ENCODE measurements at places on chromosomes 1 and 21.

- peak; percentile 71 for DNase-seq
Measured at GRCh38 chr1:44636688-44637598, 37.3 kb downstream of the TMEM53 start.

GRCh38 chr1:91054780-91055481 is 33.1 kb upstream of the ZNF644 start:
- no peak for DNase-seq

DNA sequence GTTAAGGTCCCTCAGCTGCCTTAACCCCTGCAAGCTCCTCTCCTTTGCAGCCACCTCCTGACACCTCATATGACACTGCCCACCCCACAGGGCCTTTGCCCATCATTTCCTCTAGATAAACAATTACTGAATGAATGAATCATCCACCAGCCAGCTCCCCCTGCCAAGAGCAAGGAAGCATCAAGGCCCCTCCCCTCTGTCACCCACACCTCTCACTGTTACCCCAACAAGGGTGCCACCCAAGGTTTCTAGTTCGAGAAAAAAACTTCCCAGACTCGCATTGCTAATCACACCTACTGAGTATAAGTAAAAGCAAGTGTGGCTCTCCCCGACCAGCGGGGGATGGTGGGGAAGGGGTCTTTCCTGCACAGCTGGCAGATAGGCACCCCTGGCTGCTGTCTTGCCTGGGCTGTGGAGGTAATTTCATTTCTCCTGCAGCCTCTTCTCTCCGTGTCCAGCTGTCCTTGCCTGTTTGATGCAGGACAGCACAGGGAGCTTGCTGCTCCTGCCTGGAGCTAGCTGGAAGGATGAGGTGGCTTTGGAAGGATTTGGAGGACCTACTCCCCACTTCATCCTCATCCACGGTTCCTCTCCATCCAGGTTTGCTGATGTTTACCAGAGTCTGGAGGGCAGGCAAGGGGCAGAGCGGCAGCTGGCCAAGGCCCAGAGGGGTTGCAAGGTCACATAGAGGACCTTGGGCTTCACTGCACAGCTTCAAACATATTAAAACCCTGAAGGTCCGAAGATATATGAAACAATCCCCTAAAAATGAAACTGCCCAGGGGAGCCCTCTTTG is 33.1 kb upstream of the LBR start:
- no peak for DNase-seq

DNA sequence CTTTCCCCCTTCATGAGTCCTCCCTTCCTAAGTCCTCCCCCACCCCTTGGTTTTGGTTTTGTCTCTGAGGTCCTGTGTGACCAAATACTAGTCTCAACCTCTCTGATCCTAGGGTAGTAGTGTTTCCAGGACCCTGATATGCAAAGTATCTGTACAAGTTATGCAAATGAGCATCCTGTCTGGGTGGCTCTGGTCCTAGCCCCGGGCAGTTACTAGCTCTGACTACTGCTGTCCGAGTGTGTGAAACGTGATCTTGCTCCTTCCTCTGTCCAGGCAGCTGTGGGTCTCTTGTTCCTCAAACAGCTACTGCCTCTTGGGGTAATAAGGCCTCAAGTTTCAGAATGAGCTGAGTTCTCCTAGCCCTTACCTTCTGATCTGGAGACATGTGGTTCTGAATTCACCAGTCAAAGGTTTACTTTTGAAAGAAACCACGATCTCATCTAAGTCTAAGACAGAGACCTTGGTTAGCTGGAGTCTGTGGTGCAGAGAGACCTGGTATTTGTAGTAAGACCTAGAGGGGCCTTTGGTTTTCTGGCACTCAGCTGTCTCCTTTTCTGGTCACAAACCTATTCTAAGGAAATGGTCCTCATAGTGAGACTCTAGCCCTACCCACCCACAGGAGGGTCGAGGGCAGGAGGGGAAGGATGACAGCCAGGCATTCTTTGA is 31.0 kb upstream of the IL19 start:
- DNase-seq: no peak

DNA sequence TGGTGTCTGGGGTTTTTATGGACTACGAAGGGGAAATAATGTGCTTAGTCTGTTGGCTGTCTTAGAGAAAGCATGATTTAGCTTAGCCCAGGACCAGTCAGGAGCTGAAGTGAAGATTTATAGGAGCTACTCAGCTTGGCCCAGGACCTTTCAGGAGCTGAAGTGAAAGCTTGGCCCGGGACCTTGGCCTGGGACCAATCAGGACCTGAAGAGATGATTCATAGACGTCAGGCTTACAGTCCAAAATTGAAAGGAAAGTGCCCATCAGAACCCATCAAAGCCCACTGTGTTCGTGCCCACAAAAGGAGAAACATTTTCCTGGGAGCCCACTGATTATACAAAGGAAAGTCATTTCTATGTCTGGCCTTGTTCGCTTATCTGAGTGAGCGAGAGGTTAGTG is 35.6 kb downstream of the MSTO1 start:
- DNase-seq: no peak

GRCh38 chr1:187715483-187715882 is 886.7 kb downstream of the PLA2G4A start:
- no peak for DNase-seq

DNA sequence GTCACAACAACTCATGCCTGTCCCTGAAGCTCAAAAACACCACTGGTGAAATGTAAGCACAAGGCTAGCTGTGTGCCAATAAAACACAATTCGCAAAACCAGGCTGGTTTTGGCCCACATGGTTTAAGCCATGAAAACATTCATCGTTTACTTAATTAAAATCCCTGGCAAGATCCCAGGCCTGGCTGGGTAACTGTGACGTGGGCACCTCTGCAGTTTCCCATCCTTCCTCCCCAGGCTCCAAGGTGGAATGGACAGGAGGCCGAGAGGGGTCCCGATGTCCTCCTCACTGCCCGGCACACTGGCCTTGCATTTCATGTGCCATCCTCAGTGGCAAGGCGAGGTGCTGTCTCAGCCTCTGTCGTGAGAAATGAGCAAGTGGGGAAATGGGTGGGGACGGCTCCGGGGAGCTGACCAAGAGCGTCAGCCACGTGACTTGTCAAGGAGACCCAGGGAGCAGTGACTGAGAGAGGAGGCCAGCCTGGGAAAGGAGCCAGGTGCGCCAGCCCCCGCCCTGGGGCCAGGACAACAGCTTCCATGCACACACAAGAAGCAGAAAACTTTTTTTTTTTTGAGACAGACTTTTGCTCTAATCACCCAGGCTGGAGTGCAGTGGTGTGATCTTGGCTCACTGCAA is 153.1 kb upstream of the RAB4A start:
- no peak for DNase-seq

DNA sequence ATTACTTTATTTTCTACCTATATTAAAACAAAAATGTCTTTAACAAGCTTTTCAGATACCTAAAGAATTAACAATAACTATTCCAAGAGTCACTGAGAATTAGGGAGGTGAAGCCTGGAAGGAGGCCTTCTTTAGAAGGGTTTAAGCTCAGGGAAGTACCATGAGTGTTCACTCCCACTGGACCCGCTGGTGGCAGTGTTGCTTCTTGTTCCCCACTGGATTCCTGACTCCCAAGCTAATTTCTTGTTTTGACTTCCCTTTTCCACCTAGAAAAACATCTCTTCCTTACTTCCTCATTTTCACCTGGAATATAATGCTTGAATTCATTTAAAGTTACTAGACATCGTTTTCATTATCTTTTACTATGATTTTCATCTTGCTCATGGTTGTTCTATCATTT is 264.2 kb downstream of the HMCN1 start:
- no peak for DNase-seq

- DNase-seq: peak; percentile 79
Measured at GRCh38 chr1:205354259-205355074, 2.3 kb downstream of the KLHDC8A start.

- DNase-seq: no peak
Measured at GRCh38 chr21:41802684-41803083, 35.8 kb upstream of the RIPK4 start.

DNA sequence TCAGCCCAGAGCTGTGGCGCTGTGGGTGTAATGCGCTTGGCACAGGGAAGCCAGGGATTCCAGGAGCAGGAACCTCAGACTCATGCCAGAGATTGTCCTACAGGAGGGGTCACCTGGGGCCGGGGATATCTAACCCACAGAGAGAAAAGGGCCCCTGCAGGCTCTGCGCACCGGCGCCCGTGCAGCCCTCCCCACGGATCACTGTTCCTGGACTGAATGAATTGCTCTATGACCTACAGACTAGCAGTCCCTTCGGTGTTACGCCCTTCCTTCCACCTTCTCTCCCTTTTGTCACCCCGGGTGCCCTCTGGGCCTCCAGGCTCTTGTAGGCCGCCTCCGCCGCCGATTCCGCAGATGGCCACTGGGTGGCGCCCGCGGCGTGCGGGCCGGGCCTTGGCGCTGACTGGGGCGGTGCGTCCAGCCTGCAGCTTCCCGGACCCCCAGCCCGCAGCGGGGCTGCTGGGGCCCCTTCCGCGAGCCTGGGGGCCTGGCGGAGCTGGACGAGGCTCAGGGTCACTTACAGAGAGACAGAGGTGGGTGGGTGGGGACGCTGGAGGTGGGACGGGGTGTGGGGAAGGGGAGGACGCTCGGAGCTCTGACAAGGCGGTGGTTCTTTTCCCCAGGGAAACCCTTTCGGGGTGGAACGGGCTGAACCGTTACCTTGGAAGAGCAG is 101.3 kb downstream of the IER5 start:
- DNase-seq: peak; percentile 54

DNA sequence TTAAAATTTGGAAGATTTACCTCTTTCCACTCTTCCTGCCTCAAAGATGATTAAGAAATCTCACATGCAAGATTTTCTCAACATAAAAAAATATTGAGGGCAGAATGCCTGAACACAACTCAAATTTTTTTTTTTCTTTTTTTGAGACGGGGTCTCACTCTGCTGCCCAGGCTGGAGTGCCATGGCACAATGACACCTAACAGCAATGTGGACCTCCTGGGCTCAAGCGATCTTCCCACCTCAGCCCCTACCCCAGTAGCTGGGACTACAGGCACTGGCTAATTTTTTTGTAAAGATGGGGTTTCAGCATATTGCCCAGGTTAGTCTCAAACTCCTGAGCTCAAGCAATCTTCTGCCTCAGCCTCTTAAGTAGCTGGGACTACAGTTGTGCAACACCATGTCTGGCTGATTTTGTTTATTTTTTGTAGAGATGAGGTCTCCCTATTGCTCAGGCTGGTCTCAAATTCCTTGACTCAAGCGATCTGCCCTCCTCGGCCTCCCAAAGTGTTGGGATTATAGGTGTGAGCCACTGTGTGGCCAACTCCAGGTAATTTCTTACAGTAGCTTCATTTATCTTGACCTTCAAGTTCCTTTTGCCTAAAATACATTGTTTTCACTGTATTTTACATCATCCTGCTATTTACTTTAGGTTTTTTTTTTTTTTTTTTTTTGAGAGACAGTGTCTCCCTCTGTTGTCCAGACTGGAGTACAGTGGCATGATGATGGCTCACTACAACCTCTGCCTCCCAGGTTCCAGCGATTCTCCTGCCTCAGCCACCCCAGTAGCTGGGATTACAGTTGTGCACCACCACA is 10.4 kb downstream of the NUCKS1 start:
- no peak for DNase-seq

DNA sequence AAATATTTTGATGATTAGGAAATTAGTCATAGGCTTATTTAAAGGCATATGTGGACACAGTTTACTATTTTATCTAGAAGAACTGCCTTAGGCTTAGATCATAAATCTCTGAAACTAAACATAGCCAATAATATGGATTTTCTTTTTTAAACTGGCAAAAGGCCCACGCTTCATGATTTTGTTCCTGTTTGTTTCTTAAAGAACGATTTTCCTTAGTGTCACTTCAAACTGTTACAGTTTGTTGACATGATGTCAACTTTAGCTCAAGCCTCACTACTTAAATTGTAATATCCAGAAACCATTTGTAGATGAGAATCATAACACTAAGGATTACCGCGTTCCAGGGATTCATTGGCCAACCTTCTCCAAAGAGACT is 322.6 kb downstream of the HHIPL2 start:
- no peak for DNase-seq

GRCh38 chr1:55623311-55623710 is 408.1 kb upstream of the USP24 start:
- DNase-seq: no peak

DNA sequence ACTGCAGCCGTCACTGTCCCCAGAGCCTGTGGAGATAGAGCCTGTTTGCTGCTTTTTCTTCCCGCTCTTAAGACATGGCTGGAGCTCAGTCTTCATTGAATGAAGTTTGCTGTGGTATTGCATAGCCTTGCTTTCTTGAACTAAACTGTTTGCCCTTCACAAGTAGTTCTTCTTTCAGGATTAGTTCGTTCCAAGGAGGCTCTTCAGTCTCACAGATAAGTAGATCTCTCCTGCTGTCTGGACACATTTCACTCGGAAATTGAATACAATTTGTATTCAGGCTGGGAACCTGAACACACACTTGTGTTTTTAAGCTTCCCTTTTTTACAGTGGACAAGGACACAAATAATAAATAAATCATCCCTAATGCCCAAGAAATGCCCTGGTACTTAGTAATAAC is 34.7 kb downstream of the IFNAR1 start:
- no peak for DNase-seq

- no peak for DNase-seq
Measured at GRCh38 chr1:29825941-29826415, 589.7 kb downstream of the PTPRU start.

DNA sequence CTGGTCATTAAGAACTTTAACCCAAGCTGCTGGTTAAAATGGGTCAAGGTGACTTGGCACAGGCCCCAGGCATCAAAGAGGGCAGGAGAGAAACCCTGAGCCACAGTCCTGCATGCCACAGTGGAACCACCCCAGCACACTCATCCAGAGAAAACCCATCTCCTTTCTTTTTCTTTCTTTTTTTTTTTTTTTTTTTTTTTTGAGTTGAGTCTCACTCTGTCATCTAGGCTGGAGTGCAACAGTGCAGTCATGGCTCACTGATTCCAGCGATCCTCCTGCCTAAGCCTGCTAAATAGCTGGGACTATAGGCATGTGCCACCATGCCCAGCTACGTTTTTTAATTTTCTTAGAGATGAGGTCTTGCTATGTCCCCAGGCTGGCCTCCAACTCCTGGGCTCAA is 109.2 kb upstream of the RAB4A start:
- DNase-seq: no peak

DNA sequence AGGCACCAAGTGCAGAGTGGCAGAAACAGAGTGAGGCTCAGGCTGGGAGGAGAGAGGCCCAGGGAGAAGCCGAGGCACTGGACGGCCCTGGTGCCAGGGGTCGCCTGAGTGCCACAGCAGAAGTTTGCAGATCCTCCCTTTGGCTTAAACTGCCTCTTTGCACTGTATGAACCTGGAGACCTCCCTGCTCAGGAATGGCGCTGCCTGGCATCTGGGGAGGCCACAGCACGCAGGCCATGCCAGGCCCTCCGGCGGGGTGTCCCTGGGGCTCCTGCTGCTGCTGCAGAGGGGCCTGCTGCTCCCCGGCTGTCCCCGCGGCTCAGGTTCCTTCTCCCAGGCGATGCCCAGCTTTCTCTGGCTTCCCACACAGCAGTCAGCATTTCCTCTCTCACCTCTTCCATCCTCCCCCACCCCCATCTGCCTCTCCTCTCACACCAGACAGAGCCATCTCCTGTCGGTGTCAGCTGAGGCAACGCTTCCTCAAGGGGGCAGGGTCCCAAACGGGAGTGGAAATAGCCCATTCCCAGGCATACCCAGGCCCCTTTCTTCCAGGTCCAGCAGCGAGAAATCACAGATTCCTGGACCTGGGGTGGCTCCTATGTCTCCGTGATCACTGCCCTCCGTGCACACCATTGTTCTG is 35.2 kb downstream of the SYT6 start:
- no peak for DNase-seq

- no peak for DNase-seq
Measured at GRCh38 chr1:208410409-208410808, 166.2 kb upstream of the PLXNA2 start.

GRCh38 chr1:220093361-220094015 is 444 bp upstream of the IARS2 start:
- DNase-seq: no peak

GRCh38 chr1:200869753-200870391 is 2.9 kb upstream of the GPR25 start:
- no peak for DNase-seq

GRCh38 chr1:179080866-179081686 is 794 bp upstream of the TOR3A start:
- no peak for DNase-seq

Data from hematopoietic multipotent progenitor cell treated with erythropoietin and hydrocortisone succinate and interleukin-3 and kit ligand, for 15 days (in vitro differentiated cells).